ENCODE measurements at places on chromosomes 13 and 19. TPM values are rescaled to one million over a fixed set of nuclear protein-coding genes. Genes with fewer than 3 reads are reported as not detected.

Gene RNF6
- total RNA-seq = 53.3 TPM

Gene OR4F17
- not detected for total RNA-seq

Gene DLL3
- total RNA-seq = 1.6 TPM

Gene CXCL17
- not detected for total RNA-seq

Gene S1PR2
- 14.3 TPM for total RNA-seq

Gene RDH8
- not detected for total RNA-seq

Gene ITPKC
- total RNA-seq = 5.2 TPM

Gene URAD
- not detected for total RNA-seq

Gene EFNB2
- total RNA-seq = 0.15 TPM

Gene ENOX1
- not detected for total RNA-seq

Gene CYP4F2
- total RNA-seq = not detected

Gene EMC10
- 65.0 TPM for total RNA-seq

Gene ZGLP1
- 3.7 TPM for total RNA-seq

Gene SHANK1
- total RNA-seq = not detected

Gene RSPH6A
- total RNA-seq = 0.17 TPM

Gene ZFR2
- total RNA-seq = 1.0 TPM

Gene COL4A1
- not detected for total RNA-seq

Gene RINL
- total RNA-seq = 84.0 TPM

Gene ZNF701
- total RNA-seq = 16.4 TPM

Gene IGFL4
- not detected for total RNA-seq

Gene NLRP4
- total RNA-seq = not detected

Gene ZNF546
- total RNA-seq = 4.4 TPM

Gene ZNF578
- 0.48 TPM for total RNA-seq

Gene SIN3B
- 31.3 TPM for total RNA-seq

Gene HRC
- not detected for total RNA-seq

Gene MUC16
- total RNA-seq = not detected

Gene KLK4
- total RNA-seq = not detected

Gene ZNF30
- 5.4 TPM for total RNA-seq

Gene WDR62
- 19.2 TPM for total RNA-seq

Gene MBD3L3
- total RNA-seq = not detected

Gene FGF14
- not detected for total RNA-seq

Gene UFM1
- total RNA-seq = 46.9 TPM

Gene EPS8L1
- total RNA-seq = 1.5 TPM

Gene RFXAP
- total RNA-seq = 10.5 TPM

Gene SERP2
- 0.65 TPM for total RNA-seq

Data from activated CD8-positive, alpha-beta memory T cell treated with anti-CD3 and anti-CD28 coated beads for 36 hours (primary cell).